Glomerular endothelial cell (primary cell): ENCODE measurements at places on chromosomes 11 and 22. TPM values are rescaled to one million over a fixed set of nuclear protein-coding genes. Genes with fewer than 3 reads are reported as not detected.

Gene HPX
- total RNA-seq: 2.5 TPM in 1 of 2 replicates, not detected in the other

- DNase-seq: no peak
Measured at GRCh38 chr11:64518928-64519327, 72.1 kb upstream of the SLC22A12 start.

DNA sequence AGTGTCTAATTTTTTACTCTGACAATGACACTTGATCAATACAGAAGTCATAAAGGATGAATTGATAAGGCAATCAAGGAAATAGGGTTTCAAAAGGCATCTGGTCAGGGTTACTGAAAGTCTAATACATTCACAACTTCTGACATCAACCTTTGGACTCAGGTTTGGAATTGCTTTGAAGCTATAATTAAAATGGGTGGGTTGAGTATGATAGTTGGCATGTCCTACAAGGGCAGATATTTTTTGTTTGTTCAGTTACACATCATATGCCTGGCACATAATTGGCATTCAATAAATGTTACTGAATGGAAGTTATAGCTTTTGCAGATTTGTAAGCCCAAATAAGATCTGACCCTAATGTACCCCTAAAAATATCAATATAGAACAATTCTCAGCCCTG lies 7.3 kb upstream of the FUT4 start:
- DNase-seq: no peak

DNA sequence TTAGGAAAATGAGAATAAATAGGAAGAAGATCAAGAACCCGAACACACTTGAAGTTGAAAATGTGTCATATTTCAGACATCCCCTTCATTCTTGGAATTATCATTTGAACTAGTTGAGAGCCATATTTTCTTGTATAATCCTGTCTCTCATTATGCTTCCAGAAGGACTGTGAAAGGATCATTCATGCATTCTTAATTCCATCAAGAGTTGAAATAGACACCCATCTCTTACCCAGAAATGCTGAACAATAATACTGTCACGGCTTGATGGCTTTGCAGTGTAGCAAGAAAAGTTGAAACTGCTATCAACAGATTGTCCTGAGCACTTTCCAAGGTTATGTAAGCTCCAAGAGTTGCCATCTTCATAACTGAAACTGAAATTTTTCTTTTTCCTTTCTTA lies 79.7 kb downstream of the ARHGAP42 start:
- no peak for DNase-seq
